Choroid plexus epithelial cell (primary cell): ENCODE measurements at places on chromosomes 16 and 17.

DNA sequence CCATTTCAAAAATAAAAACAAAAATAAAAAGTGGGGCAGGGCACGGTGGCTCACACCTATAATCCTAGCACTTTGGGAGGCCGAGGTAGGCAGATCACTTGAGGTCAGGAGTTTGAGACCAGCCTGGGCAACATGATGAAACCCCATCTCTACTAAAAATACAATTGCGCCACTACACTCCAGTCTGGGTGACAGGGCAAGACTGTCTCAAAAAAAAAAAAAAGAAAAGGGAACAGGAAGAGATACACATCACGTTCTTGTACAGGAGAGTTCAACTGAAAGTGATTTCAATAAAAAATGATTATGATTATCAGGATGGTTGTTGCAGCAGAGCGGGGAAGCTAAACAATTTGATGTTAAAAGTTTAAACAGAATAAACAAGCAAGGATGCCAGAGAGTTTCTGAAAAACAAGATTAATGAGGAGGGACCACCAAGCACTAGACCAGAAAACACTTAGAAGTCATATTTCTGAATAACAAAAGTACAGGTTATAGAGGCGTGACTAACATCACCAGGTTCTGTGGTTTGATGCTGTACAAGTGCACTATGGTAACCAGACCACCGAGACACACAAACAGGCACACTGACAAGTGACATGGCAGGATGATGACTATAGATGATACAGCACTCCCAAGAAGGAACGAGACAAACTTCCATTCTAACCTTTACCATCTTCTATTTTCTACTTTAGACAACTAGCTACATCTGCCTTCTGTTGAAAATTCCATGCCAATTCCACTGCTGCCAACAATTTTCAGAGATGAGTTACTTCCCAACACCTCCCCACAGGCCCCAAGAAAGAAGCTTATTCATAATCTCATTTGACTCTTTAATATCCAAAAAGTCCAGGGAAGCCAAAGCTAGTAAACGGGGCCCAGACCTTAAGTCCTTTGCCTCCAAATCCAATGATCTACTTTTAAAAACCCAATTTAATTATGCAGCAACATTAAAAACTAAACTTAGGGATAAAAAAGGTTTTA is 11.8 kb downstream of the DNAJA2 start:
- DNase-seq, result no peak

DNA sequence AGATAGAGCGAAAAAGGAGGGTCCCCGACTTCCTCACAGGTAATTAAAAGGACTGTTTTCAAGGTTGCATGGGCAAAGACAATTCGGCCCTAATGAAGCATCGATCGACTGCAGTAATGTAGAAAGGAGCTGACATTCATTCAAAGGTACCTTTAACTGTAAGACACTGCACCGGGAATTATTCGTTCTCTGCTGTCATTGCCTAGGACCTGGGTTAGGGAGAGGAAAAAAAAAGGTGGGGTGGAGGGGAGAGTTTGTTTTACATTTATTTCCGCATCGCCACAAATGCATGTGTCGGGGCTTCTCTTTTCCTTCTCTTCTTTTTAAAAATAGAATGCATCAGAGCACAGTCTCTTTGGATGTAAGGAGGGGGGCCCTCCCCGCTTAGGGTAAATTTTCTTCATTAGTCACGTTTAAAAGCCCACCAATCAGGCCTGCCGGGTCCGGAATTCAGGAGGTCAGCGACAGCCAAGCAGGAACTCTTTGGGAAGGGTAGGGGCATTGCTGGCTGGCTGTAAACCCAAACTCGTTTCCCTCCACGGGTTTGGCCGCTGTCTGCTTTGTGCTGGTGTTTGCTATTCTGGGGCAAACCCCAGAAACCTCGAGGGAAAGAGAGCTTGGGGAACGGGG is 496.2 kb upstream of the ZFHX3 start:
- DNase-seq, result no peak

GRCh38 chr17:20235747-20236146 is 226.6 kb downstream of the SPECC1 start:
- DNase-seq, result no peak

- peak; percentile 86 for DNase-seq
These were observed 3.2 kb downstream of the NDE1 start for GRCh38 chr16:15653227-15653626.

GRCh38 chr16:50494501-50495491 is 53.4 kb upstream of the NKD1 start:
- no peak for DNase-seq

DNA sequence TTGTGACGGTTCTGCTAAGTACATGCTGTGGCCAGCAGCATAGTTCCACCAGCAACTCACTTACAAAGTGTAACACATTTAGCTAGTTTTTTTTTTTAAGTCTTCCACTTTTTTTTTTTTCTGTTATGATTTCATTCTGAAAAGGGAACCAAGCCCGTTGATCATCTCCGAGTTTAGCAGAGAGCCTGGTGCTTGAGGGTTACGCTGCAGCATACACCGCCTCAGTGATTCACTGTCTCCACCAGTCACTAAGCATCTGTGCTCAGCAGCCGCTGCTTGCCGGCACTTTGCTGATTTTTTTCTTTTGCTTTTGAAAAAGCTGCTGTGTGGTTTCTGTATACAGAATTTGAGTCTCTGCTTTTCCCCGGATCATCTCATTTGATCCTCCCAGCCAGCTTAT is 194.5 kb upstream of the CDH13 start:
- DNase-seq, result no peak

DNA sequence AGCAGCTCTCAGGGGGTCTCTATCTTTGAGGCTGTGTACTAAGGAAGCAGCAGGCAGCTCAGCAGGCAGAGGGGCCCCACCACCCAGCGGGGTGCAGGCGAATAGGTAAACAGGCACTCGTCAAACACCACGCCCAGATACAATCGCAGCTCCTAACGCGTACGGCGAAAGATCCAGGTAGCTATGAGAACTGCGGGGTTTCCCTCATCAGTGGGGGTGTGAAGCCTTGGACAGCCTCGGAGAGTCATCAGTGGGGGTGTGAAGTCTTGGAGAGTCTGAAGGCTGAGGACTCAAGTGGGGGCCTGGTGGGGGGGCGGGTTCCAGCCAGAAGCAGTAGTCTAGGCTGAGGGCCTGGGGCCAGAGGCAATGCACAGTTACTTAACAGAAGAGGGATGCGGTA is 69.0 kb downstream of the RTN4RL1 start:
- no peak for DNase-seq

DNA sequence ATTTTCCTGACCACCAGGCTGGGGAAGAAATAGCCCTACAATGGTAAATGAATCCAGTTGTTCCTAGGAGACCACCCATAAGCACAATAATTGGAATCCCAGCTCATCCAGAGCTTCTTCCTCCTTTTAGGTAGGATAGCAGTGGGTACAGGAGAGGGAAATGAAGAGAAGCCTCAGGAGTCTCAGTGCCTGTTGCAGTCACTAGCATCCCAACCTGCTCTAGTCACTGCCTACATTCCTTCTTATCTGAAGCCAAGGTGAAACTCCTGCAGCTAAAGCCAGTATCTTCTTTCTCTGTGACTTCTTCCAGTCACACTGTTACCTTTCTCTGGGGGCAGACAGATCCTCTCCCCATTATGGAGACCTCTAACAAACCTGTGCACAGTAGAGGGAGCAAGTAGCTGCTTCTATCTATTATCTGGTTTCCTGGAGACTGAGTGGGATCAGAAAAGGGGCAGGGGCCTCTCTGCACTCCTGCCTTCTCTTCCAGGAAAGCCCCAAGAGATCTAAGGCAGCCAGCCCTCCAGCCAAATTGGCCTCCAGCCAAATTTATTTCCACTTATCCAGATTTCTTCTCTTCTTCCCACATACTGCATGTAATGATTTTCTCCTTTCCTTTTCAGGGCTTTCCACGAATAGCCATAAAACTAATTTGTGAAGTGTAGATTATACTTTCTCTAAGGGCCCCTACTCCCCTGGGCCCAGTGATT is 85.5 kb downstream of the SSH2 start:
- DNase-seq, result peak; percentile 48

GRCh38 chr16:20410121-20410723 is 888 bp downstream of the ACSM5 start:
- no peak for DNase-seq

- no peak for DNase-seq
These were observed at the start of gene WNT3 for GRCh38 chr17:46818316-46818928. Gene WNT3, minus strand, starts transcription at chr17:46818692. Its CDS starts 95 bp downstream, at chr17:46818597.

GRCh38 chr17:40242774-40243173 is 23.7 kb downstream of the WIPF2 start:
- no peak for DNase-seq
